ENCODE measurements at places on chromosomes 4 and X. TPM values are rescaled to one million over a fixed set of nuclear protein-coding genes. Genes with fewer than 3 reads are reported as not detected.

BTK gene
- total RNA-seq = 0.79 TPM

HSPA4L gene
- total RNA-seq = 8.0 TPM

HNRNPDL gene
- 205 TPM for total RNA-seq

RXFP1 gene
- 0.14 TPM for total RNA-seq

TMPRSS11F gene
- total RNA-seq = not detected

BEX1 gene
- 16.6 TPM for total RNA-seq

NAP1L3 gene
- total RNA-seq = 10.8 TPM

BEX3 gene
- 241 TPM for total RNA-seq

MAGIX gene
- 1.2 TPM for total RNA-seq

OTUD5 gene
- 56.1 TPM for total RNA-seq

SPANXD gene
- not detected for total RNA-seq

TCEAL6 gene
- not detected for total RNA-seq

NXF2B gene
- not detected for total RNA-seq

SSX3 gene
- not detected for total RNA-seq

TMSB15B gene
- total RNA-seq = 6.3 TPM

RHOXF1 gene
- total RNA-seq = not detected

CLCN5 gene
- total RNA-seq = 14.4 TPM

OTUD6A gene
- total RNA-seq = not detected
